ENCODE measurements at places on chromosomes 2 and 18. TPM values are rescaled to one million over a fixed set of nuclear protein-coding genes. Genes with fewer than 3 reads are reported as not detected.

GRCh38 chr2:20185176-20186022 lies 39.5 kb downstream of the SDC1 start:
- no peaks in the 10 kb centered on the region for H3K36me3 ChIP-seq
- peaks cover 3% of the 10 kb centered on the region for H3K4me1 ChIP-seq
- peak; percentile 89 for DNase-seq
- no peak overlapping the region for H3K27ac ChIP-seq

GRCh38 chr18:13187498-13187897 lies 31.1 kb upstream of the LDLRAD4 start:
- no peaks in the 10 kb centered on the region for H3K4me1 ChIP-seq
- no peak for DNase-seq
- no peaks in the 10 kb centered on the region for H3K27me3 ChIP-seq
- no peaks in the 10 kb centered on the region for H3K36me3 ChIP-seq

DNA sequence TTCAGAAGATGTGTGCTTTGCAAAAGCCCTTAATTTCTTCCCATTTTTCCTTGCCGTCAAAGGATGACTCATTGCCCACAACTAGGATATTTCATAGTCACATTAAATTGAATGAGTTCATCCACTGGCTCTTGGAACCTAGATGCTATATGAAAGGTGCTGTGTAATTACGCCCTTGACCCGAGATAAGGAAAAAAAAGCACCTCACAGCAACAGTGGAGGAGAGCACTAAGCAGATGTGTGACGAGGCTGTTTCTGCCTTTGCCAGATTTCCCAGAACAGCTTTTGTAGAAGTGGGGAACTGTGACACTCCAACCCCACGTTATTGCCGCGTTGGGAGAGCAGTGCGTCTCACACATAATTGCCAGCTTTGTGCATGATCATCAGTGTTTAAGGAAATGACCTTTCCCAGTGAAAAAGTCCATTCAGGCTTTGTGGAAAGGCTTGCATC lies 33.3 kb upstream of the TMEM87B start:
- no peaks in the 10 kb centered on the region for H3K36me3 ChIP-seq
- peaks cover 6% of the 10 kb centered on the region for H3K27me3 ChIP-seq
- no peak overlapping the region for H3K27ac ChIP-seq
- H3K4me3 ChIP-seq = no peak overlapping the region
- H3K4me1 ChIP-seq = no peaks in the 10 kb centered on the region

DNA sequence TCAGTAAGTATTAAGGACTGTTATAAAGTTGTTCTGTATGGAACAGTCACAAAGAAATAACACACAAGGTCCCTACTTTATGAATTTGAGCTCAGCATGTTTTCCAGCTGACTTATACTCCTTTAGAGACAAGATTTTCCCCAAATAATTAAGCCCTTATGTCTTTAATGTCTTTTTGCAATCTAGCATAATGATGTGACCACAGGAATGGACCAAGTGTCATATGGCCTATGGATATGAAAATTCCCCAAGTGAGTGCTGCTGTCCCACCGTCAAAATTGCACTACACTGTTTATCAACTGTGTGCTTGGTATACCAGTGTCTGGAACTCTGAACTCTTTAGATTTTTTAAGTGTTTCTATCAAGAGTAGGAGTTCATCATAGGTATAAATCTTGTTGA lies 369.6 kb downstream of the PID1 start:
- no peaks in the 10 kb centered on the region for H3K27me3 ChIP-seq
- DNase-seq = no peak
- H3K36me3 ChIP-seq = no peaks in the 10 kb centered on the region

- peaks cover 2% of the 10 kb centered on the region for H3K36me3 ChIP-seq
- no peaks in the 10 kb centered on the region for H3K27me3 ChIP-seq
- H3K4me3 ChIP-seq = peak overlapping the region; percentile 75
Observed at GRCh38 chr2:112644155-112644932, 1.4 kb upstream of the SLC20A1 start.

- no peak overlapping the region for H3K4me3 ChIP-seq
- no peaks in the 10 kb centered on the region for H3K27me3 ChIP-seq
- no peaks in the 10 kb centered on the region for H3K4me1 ChIP-seq
Observed at GRCh38 chr2:88190808-88191721, 20.9 kb downstream of the THNSL2 start.

DNA sequence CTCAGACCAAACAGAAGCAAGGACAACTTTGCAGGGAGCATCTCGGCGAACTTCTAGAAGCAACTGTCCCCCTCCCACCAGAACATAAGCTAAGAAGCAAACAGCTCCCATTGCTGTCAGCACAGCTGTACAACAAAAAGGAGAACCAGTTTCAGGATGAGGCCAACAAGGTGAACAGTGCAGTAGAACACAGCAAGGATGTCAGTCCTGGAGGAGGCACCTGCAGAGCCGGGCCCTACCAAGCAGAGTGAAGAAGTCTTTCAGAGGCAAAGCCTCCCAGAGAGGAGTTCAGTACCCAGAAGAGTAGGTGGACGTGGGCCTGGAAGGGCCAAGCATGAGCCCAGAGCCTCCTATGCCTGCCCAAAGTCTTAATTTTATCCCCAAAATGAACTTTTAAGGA lies 1.0 kb downstream of the PASK start:
- no peak for DNase-seq
- H3K27me3 ChIP-seq = no peaks in the 10 kb centered on the region
- no peaks in the 10 kb centered on the region for H3K36me3 ChIP-seq
- no peak overlapping the region for H3K4me3 ChIP-seq

DNA sequence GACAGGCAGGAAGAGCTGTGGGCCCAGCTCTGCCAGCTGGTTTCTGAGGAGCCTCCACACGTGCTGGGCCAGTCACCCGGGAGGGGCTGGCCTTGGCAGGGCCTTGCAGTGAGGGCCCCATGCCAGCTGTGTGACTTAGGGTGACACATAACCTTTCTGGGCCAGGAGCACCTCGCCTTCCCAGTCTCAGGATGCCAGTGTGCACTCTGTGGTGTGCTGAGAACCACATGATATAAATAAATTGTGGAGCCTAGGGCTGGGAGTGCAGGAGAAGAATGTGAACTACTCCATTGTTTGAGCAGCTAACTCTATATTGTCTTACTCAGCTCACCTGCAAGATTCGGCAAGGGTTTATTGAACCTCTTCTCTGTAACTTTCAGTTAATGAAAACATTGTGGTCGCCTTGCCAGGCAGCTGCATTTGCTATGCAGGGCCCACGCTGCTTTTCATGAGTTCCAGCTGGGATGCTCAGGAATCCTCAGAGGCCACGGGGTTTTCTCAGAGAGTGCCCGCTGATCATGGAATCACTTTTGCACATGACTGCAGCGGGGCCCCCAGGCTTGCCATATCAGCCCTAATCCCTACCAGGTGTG lies 222.3 kb downstream of the SH3RF3 start:
- H3K27ac ChIP-seq = peak overlapping the region; percentile 46
- peak; percentile 84 for DNase-seq
- H3K27me3 ChIP-seq = no peaks in the 10 kb centered on the region
- H3K4me1 ChIP-seq = peaks cover 17% of the 10 kb centered on the region
- no peak overlapping the region for H3K4me3 ChIP-seq

DNA sequence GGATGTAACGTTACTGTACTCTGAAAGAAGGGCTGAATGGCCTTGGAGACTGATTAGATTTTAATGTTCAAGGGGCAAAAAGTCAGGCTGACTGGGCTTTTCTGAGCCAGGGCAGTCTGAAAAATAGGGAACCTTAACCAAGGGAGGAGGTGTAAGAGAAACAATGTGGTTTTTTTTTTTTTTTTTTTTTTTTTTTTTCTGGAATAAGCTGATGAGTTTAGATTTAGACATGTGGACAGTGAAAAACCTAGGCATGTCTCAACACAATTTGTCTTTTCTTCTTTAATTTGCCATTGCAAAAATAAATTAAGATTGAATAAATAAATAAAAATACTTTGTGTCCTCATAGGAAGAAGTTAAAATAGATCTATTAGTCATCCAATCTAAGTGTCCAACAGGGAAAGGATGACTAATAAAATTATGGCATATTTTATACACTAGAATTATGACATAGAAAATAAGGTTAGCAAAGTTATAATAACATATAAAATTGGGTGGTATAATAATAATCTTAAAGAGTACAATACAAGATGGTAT lies 237.6 kb upstream of the TRIB2 start:
- DNase-seq = peak; percentile 53
- no peaks in the 10 kb centered on the region for H3K27me3 ChIP-seq

DNA sequence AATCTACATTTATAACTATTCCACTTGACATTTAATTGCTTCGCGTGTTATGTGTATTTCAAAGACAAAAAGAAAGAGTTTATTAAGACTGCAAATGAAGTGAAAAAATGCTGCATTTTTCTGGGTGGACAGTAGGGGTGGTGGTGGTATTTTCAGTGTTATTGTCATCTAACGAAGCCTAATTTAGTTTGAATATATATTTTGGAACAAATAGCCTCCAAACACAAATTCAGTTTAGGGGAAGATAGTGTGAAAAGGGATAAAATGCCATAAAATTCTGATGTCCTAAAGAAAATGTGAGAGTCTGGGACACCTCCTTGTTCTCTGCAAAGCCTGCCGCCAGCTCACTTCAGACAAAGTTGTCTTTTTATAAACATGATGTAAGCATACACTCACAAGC lies 425.1 kb downstream of the NRXN1 start:
- no peak overlapping the region for H3K27ac ChIP-seq
- H3K27me3 ChIP-seq = no peaks in the 10 kb centered on the region
- no peak overlapping the region for H3K4me3 ChIP-seq

- DNase-seq = peak; percentile 16
- no peak within 1 kb of the TSS for H3K4me3 ChIP-seq
- H3K36me3 ChIP-seq = no peaks in the 10 kb centered on the region
Observed at GRCh38 chr2:46471-47345, at the start of gene FAM110C. FAM110C (minus strand) TSS chr2:46505; CDS start chr2:46385, 120 bp downstream.

DNA sequence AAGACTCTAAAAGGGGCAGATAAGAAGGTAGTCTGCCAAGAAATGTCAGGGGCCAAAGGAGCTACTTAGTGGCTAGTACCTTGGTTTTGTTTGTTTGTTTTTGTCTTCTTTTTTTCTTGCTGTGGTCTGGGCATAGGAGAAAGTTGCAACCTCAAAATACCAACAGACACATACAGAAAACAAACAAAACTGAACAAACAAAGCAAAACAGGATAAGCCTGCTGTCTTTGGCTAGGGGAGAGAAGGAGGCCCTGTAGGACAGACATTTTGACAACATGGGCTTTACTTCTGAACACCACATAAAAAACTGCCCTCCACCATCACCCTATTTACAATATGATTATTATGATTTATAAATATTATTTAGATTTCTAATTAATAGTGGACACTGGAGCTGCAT lies 460.8 kb downstream of the PTH2R start:
- DNase-seq = no peak
- H3K27ac ChIP-seq = no peak overlapping the region
- H3K36me3 ChIP-seq = no peaks in the 10 kb centered on the region

DNA sequence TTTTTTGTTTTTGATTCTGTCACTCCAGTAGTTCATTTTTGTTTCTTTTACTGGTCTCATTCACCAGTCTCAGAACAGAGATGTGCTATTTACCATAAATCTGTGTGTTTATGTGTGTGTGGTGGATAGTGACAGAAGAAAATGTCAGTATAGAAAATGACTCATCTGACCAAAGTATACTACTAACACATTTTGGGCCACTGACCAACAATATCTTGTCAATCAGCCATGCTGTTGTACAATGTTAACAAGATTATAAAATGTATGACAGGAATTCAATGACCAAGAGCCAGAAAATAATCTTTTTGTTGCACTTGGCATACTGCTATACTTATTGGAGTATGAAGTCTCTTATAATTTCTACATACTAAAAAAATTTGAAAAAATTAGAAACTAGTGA lies 1081.4 kb upstream of the NRXN1 start:
- H3K4me3 ChIP-seq = no peak overlapping the region
- DNase-seq = peak; percentile 37
- H3K36me3 ChIP-seq = no peaks in the 10 kb centered on the region
- H3K4me1 ChIP-seq = no peaks in the 10 kb centered on the region

Gene GPR45
- not detected for polyA plus RNA-seq

Gene SDC1
- polyA plus RNA-seq = 45.5 TPM

Gene CNTNAP5
- not detected for polyA plus RNA-seq

Gene ANKRD30B
- not detected for polyA plus RNA-seq

Gene CD207
- 0.03 TPM for polyA plus RNA-seq

Gene REG1B
- polyA plus RNA-seq = not detected

Gene ACTG2
- 600 TPM for polyA plus RNA-seq

Gene LIPG
- polyA plus RNA-seq = 0.30 TPM

Gene DOCK10
- 36.3 TPM for polyA plus RNA-seq

Measured in fibroblast of lung (primary cell).